HTR-8/SVneo (cell line): ENCODE measurements at places on chromosomes 13 and 19.

GRCh38 chr19:44202470-44202869, 9.9 kb upstream of the ZNF227 start:
- DNase-seq, result no peak

GRCh38 chr19:54178581-54179261, 5.8 kb upstream of the TMC4 start:
- no peak for DNase-seq

DNA sequence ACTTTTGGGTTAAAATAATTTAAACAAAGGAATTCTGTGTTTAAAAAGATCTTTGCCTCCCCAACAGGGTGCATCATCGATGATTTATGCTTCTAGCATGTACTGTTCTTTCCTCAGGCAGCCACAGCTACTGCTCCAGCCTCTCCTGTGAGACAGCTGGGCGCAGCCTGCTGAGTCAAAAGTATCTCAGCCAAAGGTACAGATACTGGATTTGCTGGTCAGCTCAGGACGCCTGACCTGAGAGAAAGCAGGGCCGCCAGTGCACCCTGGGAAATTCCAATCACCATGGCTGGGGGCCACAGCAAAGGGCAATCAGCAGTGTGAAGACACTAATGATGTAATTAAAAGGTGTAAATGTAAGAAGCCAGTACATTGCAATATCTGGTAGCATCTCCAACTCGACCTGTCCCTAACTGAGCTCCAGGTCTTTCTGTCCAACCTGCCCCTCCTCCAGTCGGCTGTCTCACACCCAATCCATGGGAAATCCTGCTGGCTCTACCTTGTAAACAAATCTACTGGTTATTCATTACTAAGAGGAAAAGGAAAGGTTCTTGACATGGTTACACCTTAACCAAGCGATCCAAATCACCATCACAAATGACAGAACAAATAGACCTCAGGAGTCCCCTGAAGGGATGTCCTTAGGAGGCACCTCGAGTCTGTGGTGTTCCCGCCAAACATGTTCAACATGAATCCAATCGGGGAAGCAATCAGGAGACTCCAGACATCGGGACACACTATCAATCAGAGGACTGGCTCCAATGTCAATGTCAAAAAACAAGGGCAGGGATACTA, 7.3 kb downstream of the OPA3 start:
- DNase-seq, result peak; percentile 80

DNA sequence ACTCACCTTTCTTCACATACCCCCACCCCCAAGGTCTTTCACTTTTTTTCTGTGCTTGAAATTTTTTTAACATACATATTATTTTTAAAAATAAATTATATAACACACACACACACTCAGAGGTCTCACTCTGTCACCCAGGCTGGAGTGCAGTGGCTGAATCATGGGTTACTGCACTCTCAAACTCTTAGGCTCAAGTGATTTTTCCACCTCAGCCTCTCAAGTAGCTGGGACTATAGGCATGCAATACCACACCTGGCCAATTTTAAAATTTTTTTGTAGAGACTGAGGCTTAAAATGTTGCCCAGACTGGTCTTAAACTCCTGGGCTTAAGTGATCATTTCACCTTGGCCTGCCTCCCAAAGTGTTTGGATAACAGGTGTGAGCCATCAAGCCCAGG, 32.9 kb upstream of the ZNF429 start:
- DNase-seq, result no peak

DNA sequence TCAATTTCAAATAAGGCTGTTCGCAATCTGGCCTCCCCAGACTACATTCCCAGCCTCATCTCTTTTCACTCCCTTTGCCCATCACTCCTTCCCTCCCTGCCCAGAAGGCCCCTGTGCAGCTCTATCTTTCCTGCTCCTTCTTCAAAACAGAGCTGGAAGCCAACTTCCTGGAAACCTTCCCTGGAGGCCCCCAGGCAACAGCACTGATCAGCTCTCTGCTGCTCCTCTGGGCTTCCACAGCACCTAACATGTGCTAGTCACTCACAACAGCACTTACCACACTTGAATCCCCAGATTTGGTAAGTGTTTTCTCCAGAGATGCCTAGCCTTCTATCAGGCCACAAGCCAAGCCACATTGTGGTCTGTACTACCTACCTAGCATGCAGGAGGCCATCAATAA, 9.5 kb downstream of the SMAD9 start:
- no peak for DNase-seq

- peak; percentile 56 for DNase-seq
Measured at GRCh38 chr13:75219479-75220237, 262.3 kb downstream of the TBC1D4 start.

GRCh38 chr19:34241513-34242337, 12.6 kb upstream of the GARRE1 start:
- DNase-seq, result no peak

- DNase-seq, result no peak
Measured at GRCh38 chr19:21608571-21608970, 103.2 kb downstream of the ZNF429 start.

GRCh38 chr19:54662730-54663129, at the start of gene LILRB4:
TSS of gene LILRB4 (plus strand) at chr19:54662985. CDS start at chr19:54663034, 49 bp downstream.
- DNase-seq, result no peak

GRCh38 chr13:53342623-53343360, 314.2 kb downstream of the OLFM4 start:
- DNase-seq, result no peak

DNA sequence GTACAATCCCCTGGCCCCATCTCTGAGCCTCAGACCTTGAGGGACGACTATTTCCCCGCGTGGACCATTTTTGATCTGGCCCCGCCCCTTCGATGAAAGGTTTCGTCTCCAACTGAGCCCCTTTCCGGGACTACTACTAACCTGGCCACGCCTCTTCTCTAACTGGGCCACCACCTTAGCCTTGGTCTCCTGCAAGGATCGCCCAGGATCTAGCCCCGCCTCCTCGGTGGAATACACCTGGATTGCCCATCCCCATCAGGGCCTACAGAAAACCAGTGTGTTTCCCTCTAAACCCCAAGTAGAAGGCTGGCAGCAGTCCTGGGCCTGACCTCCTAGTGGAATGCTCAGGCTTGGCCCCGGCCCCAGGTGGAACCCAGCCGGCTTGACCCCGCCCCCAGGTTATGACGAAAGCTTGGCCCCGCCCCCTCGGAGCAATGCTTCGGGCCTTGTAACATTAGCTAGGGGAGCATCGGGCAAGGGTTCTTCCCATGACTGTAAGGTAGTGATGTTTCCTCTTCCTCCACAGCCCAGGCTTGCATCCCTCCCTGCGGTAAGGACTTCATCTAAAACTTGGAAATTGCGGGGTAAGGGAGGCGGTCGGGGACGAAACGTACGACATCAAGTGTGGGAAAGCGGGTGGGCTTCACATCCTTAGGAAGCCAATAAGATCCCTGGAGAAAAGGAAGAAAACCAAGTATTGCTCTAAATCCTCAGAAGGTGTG, 9.1 kb downstream of the SPACA6 start:
- no peak for DNase-seq

GRCh38 chr13:110236831-110237261, 70.1 kb downstream of the COL4A1 start:
- no peak for DNase-seq

DNA sequence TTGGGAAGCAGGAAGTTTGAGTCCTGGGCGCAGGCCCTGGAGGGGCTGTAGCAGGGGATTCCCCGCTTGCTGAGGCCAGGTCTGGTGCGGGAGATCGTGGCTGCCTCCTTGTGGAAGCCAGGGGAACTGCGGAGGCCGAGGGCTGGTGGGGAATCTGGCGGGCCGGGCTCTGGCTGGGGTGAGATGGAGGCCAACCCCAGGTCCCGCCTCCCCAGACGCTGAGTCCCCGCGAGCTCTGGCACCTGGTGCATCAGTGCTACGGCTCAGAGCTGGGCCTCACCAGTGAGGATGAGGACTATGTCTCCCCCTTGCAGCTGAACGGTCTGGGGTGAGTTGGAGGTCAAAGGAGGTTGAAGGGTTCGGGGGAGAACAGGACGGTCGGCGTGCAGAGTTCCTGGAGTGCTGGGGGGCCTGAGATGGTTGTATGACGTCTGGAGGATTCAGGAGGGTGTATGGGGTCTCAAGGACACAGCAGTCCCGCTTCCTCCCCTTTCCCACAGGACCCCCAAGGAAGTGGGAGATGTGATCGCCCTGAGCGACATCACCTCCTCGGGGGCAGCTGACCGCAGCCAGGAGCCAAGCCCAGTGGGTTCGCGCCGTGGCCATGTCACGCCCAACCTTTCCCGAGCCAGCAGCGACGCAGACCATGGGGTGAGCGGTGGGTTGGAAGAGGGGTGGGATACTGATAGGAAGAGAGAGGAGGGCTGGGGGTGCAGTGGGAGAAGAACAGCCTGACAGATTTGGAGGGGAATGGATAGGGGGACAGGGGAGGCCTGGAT, 13.1 kb downstream of the GRAMD1A start:
- DNase-seq, result no peak

DNA sequence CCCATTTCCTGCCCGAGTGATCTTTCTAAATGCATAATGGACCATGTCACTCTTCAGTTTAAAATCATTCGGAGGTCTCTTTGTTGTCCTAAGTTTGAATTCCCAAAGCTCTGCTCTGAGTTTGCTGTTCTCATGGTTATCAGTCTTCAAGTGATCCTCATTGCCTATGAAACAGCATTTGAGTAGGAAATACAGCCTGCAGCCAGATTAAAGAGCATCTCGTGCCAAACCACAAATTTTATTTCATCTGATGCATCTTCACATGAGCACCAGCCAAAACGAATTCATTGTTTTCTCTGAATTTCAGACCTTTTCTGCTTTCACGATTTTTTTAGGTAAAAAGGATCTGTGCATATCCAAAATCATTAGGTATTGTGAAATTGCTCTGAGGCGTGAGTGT, 299.6 kb downstream of the TDRD3 start:
- DNase-seq, result no peak

GRCh38 chr19:49057636-49058234, at the start of gene CGB7:
TSS of gene CGB7 (minus strand) at chr19:49057749. CDS start at chr19:49055375, 2,374 bp downstream.
- no peak for DNase-seq

DNA sequence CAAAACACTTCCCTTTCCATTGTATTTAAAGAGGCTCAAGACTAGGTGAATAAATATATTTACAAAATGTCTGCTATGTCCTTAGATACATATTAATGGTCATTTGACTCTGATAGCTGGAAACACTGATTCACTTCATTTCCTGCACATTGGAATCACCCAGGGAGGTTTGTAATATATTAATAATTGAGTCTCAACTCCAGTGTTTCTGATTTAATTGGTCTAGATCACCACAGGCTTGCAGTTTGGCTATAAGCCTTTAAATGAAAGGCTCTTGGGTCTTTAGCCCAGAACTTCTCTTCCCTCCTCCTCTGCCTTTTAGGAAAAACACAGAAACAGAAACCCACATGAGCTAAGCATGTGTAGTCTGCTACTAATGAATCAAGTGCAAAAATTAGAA, 378.0 kb downstream of the TBC1D4 start:
- DNase-seq, result no peak

DNA sequence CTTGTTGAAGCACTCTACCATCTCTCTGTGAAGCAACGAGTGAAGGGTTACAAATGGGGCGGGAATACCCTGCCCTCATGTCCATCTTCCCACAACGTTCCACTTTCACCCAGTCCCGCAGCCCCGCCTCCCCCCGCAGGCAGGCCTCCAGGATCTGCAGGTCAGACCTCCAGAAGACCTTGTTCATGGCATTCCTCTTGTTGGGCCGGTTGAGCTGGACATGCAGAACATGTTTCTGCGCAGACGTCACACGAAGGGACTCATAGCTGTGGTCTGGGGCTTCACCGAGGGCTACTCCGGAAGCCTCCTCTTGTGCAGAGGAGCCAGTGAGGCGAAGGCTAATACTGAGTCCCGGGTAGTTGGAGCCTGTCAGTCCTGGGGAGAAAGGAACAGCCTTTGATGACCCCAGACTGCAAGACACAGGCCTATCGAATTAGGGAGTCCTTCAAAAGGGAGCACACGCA, 420 bp downstream of the ECH1 start:
- peak; percentile 54 for DNase-seq
